ENCODE measurements at places on chromosomes 4 and X.

- no peak for DNase-seq
Measured at GRCh38 chr4:42480717-42481116, 83.4 kb downstream of the SHISA3 start.

GRCh38 chrX:99663136-99663535 is 746.9 kb downstream of the PCDH19 start:
- DNase-seq, result no peak

DNA sequence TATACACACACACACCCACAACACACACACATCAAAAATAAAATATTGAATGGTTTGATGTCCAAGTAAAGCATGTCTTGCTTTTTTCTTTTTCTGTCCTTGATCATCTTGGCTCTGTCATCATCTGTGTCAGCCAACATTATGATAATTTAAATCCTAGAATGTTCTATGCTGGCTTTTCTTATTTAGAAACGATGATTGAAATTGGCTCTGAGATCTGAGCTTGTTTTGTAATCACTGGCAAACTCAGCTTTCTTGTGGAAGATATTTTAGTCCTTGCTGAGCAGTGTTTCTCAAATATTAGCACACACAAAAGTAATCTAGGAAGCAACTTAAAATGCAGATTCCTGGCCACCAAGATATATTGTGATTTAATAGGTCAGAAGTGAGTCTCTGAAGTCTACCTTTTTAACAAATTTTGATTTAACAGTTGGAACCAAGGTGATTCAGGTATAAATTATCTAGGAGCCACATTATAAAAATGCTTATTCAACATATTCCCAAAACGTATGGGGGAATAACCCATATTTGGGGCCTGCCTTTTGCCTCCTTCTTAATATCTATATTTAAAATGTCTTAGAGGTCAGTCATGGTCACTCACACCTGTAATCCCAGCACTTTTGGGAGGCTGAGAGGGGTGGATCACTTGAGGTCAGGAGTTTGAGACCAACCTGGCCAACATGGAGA is 24.0 kb upstream of the DSPP start:
- no peak for DNase-seq

GRCh38 chr4:113971706-113972360 is 7.6 kb downstream of the ARSJ start:
- DNase-seq, result peak; percentile 51

DNA sequence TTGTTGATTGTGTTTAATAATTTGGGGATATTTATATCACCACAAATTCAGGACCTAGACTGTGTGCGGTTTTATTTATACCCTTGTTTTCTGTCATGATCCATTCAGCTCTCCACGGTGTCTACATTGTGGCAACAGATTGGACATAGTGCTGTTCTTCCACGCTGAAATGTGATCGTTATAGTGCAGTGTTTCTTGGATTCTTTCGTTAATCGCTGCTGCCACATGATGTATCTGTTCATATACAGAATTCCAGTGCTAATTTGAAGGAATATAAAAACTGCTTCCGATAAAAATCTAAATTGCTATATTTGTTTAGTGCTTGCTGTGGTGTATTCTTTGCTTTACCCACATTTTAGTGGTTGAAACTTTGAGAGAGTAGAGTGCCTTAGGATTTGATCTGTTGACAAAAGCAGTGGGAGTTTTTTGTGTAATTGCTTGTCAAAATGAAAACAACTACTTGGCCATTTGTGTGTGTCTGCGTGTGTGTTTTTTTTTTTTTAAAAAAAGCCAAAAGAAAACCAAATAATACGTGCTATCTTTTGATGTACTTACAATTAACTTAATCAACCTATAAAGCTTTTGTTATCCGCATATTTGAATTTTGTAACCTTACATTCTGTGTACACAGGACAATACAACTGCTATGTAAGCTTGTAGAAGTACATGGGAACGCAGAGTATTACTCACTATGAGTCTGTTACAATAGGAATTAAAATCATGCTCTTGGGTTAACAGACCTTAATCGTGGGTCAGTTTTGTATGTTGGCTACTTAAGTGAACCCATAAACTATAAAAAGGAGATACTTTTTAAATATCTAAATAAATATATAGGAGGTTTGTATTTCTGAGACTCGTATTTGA is 353.3 kb downstream of the ARHGAP24 start:
- no peak for DNase-seq

DNA sequence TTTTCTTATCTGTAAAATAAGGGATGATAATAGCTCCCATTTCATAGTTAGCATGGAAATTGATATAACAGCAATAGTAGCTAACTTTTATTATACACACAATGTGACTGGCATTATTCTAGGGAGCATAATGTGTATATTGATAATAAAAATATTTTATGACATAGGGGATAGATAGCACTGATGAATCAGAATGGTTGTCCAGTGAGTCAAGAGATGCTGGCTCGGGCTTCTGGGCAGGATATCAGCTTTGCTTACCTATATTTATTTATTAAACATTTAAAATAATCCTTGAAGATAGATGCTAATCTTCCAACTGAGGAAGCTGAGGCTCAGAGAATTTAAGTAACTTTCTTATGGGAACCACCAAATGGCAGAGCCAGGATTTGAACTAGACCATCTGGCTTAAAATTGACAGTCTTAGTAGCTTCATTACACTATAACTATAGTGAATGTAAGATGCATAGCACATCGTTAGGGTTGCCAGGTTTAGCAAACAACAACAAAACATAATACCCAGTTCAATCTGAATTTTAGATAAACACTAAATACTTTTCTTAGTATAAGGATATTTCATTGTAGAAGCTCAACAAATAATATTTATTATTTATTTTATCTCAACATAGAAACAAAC is 2.7 kb downstream of the AFP start:
- no peak for DNase-seq

- DNase-seq, result no peak
Measured at GRCh38 chr4:159735281-159736207, 632.7 kb downstream of the RAPGEF2 start.

DNA sequence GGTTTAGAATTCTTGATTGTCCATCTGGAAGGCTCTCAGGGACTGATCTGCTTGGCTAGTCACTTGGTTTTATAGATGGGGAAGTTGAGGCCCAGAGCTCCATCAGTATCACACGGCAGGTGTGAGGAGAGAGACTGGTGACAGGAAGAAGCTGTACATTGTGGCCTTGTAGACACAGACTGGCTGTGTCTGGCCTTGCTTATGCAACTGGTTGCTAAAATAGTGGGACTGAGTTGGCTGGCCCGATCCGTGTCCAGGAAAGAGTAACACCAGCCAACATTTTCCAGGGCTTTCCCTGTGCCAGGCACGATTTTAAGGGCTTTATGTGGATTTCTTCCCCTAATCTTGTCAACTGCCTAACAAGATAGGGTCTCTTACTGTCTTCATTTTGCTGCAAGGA is 2.8 kb downstream of the TBC1D14 start:
- no peak for DNase-seq

DNA sequence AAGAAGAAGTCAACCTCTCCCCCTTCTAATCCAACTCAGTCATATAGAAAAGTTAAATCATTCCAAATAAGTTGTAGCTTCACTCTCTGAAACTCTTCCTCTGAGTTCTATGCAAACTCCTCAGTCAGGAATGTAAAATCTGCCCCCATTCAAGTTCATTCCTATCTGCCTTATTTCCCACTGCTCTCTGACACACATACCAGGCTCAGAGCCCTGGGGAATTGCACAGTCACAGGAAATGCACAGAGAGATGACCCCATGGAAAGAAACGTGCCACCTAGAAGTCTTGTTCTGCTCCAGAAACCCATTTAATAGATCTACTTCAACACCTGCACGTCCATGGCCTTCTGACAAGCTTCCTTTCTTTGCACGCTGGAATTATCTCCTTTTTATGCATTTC is 236.0 kb upstream of the VCX3A start:
- DNase-seq, result no peak

DNA sequence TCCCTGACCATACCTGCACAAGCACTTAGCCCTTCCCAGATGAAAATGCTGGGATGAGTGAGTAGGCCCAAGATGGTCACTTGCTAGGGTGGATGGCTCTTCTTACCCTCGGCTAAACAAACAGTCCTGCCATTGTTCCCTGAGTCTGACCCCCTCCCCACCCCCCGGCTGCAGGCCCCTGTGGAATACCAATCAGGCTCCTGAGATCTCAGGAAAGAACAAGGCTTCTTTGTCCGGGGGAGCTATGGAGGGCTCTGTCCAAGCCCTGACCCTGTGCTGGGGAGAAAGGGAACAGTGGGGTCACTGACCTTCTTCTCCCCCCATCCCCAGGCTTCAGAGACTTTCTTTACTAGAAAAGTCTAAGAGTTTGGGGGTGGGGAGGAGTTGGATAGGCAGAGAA is 6.0 kb downstream of the PLP1 start:
- no peak for DNase-seq

- DNase-seq, result no peak
Measured at GRCh38 chr4:165931741-165932140, 58.7 kb downstream of the TLL1 start.

DNA sequence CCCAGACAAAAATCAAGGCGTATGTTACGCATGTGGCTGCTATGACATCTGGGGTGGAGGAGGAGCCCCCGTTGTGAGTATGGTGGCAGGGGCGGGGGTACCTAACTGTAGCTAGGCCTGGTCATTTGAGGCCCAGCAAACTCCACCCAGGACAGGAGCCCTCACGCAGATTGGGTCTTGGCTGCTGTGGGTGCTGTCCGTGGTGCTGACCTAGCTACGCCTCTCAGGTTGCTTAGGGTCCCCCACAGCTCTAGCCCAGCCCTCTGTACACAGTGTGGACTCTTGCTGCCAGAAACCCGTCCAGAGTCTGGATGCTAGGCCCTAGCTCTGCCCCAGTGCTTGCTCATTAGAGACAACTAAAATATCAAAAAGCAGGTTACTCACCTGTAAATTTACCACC is 146.7 kb upstream of the PSAPL1 start:
- DNase-seq, result no peak

GRCh38 chr4:92307181-92307580 is 3.4 kb downstream of the GRID2 start:
- no peak for DNase-seq

- peak; percentile 17 for DNase-seq
Measured at GRCh38 chr4:101649790-101650515, 140.6 kb upstream of the BANK1 start.

GRCh38 chrX:38669428-38669827 is 108.1 kb downstream of the TSPAN7 start:
- no peak for DNase-seq

DNA sequence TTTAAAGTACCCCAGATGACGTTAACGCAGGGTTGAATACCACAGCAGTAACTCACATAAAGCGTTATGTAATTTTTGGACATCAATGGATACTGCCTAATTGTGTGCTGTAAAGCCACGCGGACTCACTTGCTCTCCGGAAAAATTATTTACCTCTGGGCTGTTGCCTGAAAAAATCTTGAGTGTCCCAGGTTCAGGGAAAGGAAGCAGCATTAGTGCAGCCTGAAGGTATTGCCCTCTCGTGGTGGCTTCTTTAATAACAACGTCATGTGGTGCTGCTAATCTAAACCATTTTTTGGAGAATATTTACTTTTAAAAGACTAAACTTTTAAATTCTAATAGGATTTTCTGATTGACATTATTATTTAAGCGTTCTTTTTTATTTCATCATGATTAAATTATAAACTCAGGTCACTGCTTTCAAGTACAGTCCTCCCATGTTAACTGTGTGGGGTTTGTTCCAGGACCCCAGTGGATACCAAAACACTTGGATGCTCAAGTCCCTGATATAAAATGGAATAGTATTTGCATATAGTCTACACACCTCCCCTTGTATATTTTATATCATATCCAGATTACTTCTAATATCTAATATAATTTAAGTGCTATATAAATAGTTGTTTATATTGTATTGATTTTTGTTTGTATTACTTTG is 384.8 kb downstream of the FAM133A start:
- DNase-seq, result no peak

GRCh38 chrX:131709553-131709952 is 165.7 kb downstream of the OR13H1 start:
- DNase-seq, result no peak

DNA sequence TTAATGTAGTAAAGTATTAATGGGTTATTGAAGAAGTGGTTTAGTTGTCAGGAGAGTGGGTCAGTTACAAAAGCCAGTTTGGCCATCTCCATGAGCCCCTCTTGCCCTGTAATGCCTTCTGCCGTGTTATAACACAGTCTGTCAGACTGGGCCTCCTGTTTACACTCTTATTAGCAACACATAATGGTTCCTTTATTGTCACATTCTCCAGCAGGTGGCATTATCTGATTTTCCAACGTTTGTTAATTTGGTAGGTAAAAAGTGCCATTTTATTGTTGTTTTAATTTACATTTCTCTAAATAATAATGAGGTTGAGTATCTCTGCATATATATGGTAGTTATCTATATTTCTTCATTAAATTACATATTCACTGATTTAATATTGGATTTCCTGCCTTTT is 560.8 kb downstream of the FGF13 start:
- no peak for DNase-seq

DNA sequence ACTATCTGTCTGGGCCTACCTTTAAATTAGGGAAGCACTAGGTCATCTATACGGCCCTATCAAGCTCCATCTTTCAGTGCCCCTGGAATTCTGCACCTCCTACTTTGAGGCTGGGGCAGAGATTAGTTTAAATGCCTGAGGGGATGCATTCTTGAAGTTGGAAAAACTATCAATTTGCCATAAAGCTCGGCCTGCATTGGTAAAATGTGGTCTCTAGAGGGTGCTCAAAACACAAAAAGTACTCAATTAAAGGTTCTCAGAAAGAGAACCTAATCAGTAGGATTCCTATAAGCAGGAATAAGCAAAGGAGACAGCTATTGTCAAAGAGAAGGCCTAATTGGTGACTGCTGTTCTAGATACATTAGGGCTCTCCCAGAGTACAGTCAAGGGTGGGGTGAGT is 111.7 kb downstream of the AMER1 start:
- no peak for DNase-seq

GRCh38 chr4:25981749-25982148 is 67.7 kb downstream of the SMIM20 start:
- DNase-seq, result no peak

DNA sequence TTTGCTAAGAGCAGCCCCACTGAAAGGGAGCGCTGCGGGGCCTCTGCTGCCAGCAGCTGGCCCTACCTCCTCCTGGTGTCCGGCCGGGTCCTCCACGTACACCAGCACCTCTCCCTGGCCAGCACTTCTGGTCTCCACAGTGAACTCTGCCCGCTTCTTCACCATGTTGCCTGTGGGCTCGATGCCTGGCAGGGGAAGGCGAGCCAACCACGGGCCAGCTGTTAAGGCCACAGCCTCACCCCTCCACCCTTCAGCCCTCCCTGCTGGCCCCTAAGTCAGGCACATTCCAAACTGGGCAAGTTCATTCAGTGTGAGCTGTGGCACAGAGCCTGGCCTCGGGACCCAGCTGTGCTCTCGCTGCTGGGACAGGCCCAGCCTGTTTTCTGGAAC is 7.8 kb downstream of the FLNA start:
- no peak for DNase-seq

DNA sequence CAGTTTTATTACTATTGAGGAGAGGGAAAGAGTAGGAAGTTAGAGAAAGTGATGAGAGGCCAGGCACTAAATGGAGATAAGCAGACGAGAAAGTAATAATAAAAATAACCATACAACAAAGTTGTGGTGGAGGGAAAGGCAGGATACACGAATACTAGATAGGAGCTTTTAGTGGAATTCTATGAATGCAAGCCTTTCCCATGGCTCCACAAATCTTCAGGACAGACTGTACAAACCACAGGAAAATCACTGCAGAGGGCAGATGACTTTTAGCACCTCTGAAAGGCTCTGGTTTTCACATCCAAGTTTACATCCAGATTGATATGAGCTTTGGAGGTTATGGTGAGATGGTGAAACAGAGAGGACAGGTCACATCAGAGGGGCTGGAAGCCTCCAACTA is 41.5 kb downstream of the TNIP3 start:
- no peak for DNase-seq

Data from DMS153 (cell line).